ENCODE measurements at places on chromosomes 2 and 18.

DNA sequence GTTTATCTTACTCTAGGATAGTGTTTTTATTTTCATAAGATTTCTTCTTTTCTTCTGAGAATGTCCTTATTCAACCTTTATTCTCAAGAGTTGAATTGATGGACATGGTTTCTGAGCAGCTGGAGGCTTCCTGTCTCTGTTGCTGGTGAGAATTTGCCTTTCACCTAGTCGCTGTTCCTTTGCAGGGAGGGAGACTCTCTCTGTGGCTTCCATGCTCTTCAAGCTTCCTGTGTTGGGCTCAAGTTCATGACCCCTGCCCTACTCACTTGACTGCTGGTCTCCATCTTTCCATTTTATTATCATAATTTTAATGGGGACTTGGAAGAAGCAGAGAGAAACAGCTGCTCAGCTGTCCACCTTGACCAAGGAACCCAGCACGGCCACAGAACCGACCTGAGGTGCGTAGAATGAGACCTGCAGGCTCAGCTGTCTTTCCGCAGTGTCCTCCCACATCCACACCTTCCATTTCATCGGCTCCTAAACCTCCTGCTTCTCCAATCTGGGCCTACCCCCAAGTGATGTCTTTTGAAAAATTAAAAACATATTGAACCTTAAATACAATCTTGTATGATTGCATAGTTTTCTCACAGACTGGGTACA is 24.2 kb downstream of the TMEM18 start:
- no peak overlapping the region for H3K4me3 ChIP-seq
- no peaks in the 10 kb centered on the region for H3K4me1 ChIP-seq
- no peak for DNase-seq
- H3K27ac ChIP-seq, result no peak overlapping the region

- H3K27ac ChIP-seq, result peak overlapping the region; percentile 65
- no peak for DNase-seq
- H3K4me1 ChIP-seq, result no peaks in the 10 kb centered on the region
- no peak overlapping the region for H3K4me3 ChIP-seq
These were observed 47.0 kb downstream of the TWIST2 start for GRCh38 chr2:238894950-238895298.

DNA sequence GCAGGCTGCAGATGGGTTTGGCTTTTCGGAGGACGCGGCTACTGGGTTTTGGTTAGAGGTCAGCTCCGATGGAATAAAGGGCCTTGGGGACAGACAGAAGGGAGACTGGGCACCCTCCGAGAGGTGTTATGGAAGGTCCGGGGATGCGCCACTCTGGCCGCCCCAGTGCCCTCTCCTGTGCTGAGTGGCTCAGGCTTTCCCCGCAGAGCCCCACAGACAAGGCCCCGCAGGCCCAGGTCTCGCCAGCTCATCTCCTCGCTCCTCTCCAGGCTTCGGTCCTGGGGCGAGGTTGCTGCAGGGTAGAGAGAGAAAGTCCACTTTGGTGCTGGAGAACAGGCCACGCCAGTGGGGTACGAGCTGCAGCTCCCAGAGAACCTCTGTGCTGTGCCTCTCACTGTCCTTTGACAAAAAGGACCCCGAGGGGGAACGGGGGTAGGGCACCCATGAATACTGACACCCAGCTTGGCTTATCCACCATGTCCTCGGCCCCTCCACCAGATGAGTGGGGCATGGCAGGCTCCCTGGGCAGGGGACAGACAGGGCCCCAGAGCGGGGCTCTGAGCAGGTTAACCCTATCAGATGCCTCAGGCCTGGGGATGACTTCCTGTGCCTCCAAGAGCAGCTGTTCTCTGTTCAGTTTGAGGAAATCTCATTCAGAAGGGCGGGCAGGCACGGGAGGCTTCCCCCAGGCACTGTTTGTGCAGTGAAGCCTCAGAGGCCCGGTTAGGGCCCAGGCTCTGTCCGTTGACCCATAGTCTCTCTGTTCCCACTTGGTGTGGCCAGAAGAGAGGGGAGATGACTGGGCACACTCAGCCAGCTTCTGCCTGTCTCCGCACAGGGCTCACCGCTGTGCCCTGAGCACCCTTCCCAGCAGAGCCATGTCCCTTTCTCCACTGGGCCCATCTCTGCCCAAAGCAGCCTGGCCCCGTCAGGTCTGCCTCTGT is 15.7 kb upstream of the CNNM3 start:
- H3K36me3 ChIP-seq, result peaks cover 70% of the 10 kb centered on the region
- no peaks in the 10 kb centered on the region for H3K27me3 ChIP-seq
- no peaks in the 10 kb centered on the region for H3K4me1 ChIP-seq
- DNase-seq, result no peak
- no peak overlapping the region for H3K4me3 ChIP-seq
- H3K27ac ChIP-seq, result no peak overlapping the region

DNA sequence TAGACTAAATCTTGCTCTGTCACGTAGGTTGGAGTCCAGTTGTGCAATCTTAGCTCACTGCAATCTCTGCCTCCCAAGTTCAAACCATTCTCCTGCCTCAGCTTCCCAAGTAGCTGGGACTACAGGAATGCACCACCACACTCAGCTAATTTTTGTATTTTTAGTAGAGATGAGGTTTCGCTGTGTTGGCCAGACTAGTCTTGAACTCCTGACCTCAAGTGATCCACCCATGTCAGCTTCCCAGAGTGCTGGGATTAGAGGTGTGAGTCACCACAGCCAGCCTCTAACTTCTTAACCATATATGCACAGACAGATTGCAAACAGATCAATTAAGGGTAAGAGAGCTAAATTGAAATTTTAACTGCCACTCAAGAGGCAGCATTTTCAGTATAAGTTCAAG is 22.1 kb upstream of the CNGA3 start:
- H3K36me3 ChIP-seq, result no peaks in the 10 kb centered on the region
- DNase-seq, result no peak
- no peak overlapping the region for H3K4me3 ChIP-seq

DNA sequence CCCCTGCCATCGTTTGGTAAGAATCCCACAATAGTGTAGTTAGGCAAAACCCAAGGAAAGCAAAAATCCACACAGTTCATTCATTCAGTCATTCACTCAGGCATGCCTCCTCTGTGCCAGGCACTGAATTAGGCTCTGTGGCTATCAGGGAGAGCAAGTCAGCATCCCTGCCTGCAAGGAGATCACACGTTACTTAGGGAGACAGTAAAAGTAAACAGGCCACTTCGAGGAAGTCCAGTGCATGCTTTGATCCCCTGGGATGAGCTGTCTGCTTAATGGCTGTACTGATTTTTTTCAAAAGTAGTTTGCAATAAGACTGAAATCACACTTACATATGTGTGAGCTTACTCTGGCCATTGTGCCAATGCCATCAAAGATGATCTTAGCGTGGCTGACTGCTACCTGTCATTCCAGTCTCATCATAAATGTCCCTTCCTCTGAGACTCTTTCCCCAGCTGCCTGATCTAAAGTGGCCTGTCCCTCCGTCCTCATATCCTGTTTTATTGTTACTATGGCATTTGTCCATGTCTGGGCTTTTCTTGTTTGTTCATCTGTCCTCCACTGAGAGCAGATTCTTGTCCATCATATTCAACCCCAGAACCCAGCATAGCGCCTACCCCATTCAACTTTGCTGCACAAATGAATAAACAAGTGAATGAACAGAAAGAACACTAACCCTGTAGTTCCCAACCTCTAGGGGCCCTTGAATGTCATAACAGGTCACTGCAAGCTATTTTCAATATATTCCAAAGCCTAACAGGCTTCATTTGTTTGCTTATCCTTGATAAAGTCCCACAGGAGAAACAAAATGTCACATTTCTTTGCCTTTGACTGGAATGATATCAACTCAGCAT is 84.1 kb downstream of the GALNT14 start:
- H3K27me3 ChIP-seq, result no peaks in the 10 kb centered on the region
- DNase-seq, result no peak
- H3K4me3 ChIP-seq, result no peak overlapping the region
- H3K27ac ChIP-seq, result no peak overlapping the region
- no peaks in the 10 kb centered on the region for H3K36me3 ChIP-seq

- no peaks in the 10 kb centered on the region for H3K4me1 ChIP-seq
- H3K4me3 ChIP-seq, result no peak overlapping the region
- no peak overlapping the region for H3K27ac ChIP-seq
- H3K27me3 ChIP-seq, result no peaks in the 10 kb centered on the region
- no peak for DNase-seq
These were observed 78.0 kb upstream of the NFATC1 start for GRCh38 chr18:79317703-79318102.

DNA sequence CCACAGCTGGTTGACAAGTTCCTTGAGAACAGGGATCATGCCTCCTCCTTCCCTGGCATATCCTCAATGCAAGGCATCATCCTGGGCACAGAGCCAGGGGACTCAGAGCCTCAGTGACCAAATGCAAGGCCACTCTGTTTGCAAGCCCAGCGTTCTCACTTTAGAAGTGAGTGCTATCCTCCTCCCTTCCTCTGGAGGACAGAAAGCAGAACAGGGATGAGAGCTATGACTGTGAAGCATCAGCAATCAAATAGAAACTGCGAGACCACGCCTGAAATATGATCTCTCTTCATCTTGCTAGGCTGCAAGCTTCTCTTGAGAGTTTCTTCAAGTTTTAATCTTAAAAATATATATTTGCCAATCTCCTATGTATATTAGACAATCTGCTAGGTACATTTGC is 119.8 kb downstream of the LRATD1 start:
- no peak for DNase-seq
- no peak overlapping the region for H3K27ac ChIP-seq
- H3K36me3 ChIP-seq, result no peaks in the 10 kb centered on the region
- H3K27me3 ChIP-seq, result no peaks in the 10 kb centered on the region
- no peak overlapping the region for H3K4me3 ChIP-seq
- no peaks in the 10 kb centered on the region for H3K4me1 ChIP-seq

- H3K27ac ChIP-seq, result no peak overlapping the region
- no peaks in the 10 kb centered on the region for H3K4me1 ChIP-seq
- DNase-seq, result no peak
- H3K27me3 ChIP-seq, result no peaks in the 10 kb centered on the region
- no peak overlapping the region for H3K4me3 ChIP-seq
These were observed 195.7 kb upstream of the GALNT5 start for GRCh38 chr2:157061799-157062198.

- no peak overlapping the region for H3K4me3 ChIP-seq
- no peaks in the 10 kb centered on the region for H3K36me3 ChIP-seq
- no peaks in the 10 kb centered on the region for H3K27me3 ChIP-seq
These were observed 137.8 kb upstream of the GATA6 start for GRCh38 chr18:22031611-22032010.

DNA sequence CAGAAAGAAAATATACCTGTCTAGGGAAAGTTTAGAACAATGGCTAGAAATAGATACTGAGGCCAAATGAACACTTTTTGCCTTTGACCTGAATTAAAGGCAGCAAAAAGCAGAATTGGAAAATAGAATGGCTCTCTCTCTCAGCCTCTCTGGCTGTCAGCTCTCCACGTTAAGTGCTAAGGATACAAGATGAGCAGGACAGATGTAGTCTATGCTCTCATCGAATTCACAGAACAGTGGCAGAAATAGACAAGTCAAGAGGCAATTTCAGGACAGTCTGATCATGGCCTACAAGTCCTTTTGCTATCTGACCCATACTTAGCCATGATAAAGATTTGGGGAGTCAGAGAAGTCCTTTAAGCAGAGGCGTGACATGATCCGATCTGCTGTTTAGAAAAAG is 120.2 kb upstream of the CREB1 start:
- H3K4me1 ChIP-seq, result peaks cover 6% of the 10 kb centered on the region
- H3K36me3 ChIP-seq, result no peaks in the 10 kb centered on the region
- no peak overlapping the region for H3K4me3 ChIP-seq
- DNase-seq, result no peak
- no peaks in the 10 kb centered on the region for H3K27me3 ChIP-seq
- no peak overlapping the region for H3K27ac ChIP-seq

GRCh38 chr2:157469726-157470125 is 25.8 kb upstream of the CYTIP start:
- H3K4me3 ChIP-seq, result no peak overlapping the region
- no peaks in the 10 kb centered on the region for H3K27me3 ChIP-seq
- no peak overlapping the region for H3K27ac ChIP-seq

DNA sequence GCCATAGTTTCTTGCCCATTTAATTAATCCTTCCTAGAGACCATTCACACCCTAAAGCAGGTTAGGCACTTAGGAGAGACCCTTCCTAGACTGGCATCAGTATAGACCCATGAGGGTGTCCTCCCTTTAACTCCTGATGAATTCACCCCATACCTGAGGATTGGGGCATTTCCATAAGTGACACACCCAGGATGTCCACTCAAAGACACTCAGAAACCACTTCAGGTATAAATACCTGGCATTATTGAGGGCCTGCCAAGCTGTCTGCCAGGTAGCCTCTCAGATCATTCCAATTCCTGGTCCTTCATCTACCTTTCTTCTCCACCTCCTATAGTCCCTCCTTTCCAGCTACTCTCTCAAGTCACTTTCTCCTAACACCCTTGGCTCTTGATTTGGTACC is 57.5 kb upstream of the SLC14A2 start:
- no peak overlapping the region for H3K4me3 ChIP-seq
- no peak overlapping the region for H3K27ac ChIP-seq
- no peaks in the 10 kb centered on the region for H3K36me3 ChIP-seq
- peaks cover 20% of the 10 kb centered on the region for H3K4me1 ChIP-seq

- H3K27ac ChIP-seq, result peak overlapping the region; percentile 96
- peak; percentile 88 for DNase-seq
- H3K27me3 ChIP-seq, result no peaks in the 10 kb centered on the region
- H3K4me3 ChIP-seq, result peak overlapping the region; percentile 97
These were observed 480 bp downstream of the DSEL start for GRCh38 chr18:67515942-67516538.

DNA sequence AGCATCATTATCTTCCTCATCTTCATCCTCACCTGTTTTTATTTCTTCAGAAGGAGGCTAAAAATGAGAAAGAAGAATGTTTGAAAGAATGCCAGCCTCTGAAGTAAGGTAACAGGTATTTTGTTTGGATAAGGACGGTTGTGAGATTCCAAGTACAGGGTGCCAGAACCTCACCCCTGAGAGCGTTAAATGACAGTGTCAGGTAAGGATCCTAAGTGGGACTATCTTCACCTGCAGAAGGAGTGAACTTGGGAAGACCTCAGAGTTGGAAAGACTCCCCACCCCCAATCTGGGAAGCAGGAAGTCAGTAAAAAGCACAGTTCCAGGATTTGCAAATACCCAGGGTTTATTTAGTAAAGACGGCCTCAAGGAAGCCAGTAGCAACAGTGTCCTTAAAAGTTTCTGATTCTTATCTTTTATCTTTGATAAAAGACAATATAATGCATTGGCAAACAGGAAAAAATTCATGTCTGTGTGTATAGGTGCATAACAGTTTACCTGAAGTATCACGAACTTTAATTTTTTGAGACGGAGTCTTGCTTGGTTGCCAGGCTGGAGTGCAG is 52.3 kb downstream of the THOC1 start:
- no peaks in the 10 kb centered on the region for H3K4me1 ChIP-seq
- H3K27ac ChIP-seq, result no peak overlapping the region
- no peaks in the 10 kb centered on the region for H3K27me3 ChIP-seq
- peaks cover 78% of the 10 kb centered on the region for H3K36me3 ChIP-seq

Measured in tibial artery (tissue), 4 donors.